ENCODE measurements at places on chromosomes 13 and 19.

- DNase-seq, result no peak
These were observed 3.5 kb downstream of the SPINT2 start for GRCh38 chr19:38267761-38268483.

DNA sequence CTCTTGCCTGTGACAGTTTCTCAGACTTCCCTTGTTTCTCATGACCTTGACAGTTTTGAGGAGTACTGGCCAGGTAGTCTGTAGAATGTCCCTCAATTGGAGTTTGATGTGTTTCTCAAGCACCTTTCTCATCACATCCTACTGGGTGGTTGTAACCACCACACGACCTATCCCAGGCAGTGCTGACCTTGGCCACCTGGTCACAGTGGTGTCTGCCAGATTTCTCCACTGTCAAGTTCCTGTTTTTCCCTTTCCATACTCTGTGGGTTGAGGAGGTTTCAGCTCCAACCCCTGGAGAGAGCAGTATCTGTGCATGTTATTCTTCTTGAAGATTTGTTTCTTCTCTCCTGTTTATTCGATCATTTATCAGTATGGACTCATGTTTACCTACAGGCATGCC, 8.4 kb upstream of the UPF3A start:
- DNase-seq, result no peak

DNA sequence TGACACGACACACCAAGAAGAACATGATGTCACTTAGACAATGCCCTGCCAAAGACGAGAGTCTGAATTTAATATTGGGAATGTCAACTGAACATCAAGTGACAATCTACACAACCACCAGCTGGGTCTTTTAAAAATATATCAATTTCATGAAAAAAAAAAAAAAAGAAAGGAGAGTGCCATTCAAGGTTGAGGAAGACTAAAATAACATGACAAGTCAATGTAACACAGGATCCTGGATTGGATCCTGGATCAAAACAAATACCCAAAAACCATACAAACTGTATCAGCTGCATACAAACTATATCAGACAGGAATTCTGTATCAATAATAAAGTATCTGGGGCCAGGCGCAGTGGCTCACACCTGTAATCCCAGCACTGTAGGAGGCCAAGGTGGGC, 4.7 kb downstream of the ZNF329 start:
- no peak for DNase-seq

DNA sequence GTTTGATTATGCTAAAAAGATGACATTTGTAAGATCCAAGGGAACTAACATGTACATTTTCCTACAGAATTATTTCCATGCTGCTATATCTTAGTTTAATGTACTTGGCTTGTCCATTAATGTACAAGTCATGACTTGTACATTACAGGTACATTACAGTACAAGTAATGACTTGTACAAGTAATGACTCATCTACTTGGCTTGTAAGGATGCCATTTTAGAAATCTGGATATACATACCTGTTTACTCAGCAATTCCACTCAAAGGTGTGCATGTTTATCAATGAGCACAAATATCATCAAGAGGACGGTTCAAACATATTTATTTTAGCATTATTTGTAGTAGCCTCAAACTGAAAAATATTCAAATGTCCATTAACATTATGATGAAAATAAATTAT, 87.0 kb upstream of the TRPC4 start:
- DNase-seq, result no peak

- no peak for DNase-seq
These were observed 5.1 kb upstream of the NANOS2 start for GRCh38 chr19:45919678-45920077.

DNA sequence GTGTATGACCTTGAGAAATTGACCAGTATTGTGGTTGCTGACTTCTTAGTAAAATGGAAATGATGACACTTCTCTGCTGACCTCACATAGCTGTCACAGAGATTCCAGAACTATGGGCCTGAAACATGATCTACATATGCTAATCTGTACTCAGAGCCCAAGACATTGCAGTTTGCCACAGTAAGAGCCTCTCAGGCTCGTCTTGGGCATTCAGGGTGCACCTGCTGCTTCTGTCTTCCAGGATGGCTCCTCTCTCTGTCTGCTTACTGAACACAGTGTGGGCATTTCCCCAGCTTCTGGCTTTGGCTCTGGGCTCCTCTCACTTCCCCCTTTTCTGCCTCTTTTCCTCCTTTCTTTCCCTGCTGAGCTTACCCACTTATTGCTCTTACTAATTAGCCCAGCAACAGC, 22.3 kb upstream of the SLC46A3 start:
- no peak for DNase-seq

- no peak for DNase-seq
These were observed 326.2 kb downstream of the TSHZ3 start for GRCh38 chr19:31023038-31023437.

- no peak for DNase-seq
These were observed 494.3 kb downstream of the FOXO1 start for GRCh38 chr13:40172149-40172591.

- no peak for DNase-seq
These were observed 4.2 kb downstream of the LIPE start for GRCh38 chr19:42422901-42423461.

GRCh38 chr13:20473888-20474287, 51.8 kb downstream of the CRYL1 start:
- no peak for DNase-seq

DNA sequence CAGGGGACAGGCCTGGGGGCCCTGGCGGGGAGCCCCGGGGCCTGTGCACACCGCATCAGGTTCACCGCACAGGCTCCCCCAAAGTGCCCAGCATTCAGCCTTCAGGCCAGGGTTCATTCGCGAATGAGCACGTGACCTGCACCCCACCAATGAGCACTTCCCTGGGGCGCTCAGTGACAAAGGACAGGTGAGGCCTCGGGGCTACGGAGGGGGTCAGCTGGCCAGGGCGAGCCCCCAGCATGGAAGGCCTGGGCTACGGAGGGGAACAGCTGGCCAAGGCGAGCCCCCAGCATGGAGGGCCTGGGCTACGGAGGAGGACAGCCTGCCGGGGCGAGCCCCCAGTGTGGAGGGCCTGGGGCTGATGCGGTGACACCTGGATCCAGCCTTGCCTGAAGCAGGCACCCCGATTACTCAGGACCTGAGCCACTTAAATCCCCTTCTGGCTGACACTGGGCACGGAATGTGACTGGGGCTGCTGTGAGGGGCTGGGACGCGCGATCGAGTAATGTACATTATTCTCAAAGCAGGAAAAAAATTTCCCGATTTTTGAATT, 23.1 kb downstream of the TCF3 start:
- no peak for DNase-seq
